ENCODE measurements at places on chromosomes 16 and 17. TPM values are rescaled to one million over a fixed set of nuclear protein-coding genes. Genes with fewer than 3 reads are reported as not detected.

The RIPOR1 gene
- total RNA-seq = 14.3 TPM

The SP2 gene
- total RNA-seq = 12.7 TPM

DNA sequence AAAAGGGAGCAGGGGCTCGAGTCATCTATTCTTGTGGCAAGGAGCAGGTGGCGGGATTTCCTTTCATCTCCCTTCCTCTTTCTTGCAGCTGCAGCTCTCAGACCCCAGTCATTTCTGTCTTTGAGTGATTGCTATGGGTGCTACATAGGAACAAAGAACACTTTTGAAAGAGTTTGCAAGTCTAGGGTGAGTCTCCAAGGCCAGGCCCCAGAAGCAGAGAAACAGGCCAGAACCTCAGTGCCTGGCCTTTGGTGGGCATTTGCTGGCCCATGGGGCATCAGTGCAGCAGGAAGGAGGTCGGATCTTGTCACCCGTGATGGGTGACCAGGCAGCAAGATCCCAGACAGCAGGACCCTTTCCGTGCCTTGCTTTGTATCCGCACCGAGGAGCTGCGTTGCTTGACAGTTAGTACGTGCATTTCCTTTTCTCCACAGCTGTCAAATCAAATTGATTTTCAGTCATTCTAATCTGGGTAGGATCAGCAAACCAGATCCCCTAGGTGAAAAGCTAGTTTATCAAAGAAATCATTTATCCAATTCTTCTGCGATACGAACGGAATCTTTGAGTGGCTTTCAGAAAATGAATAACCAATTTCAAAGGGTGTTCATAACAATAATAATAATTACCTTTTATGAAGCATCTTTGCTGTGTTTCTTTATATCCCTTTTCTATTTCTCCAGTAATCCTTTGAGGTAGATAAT, 244.6 kb upstream of the MAF start:
- ATAC-seq = no peak

DNA sequence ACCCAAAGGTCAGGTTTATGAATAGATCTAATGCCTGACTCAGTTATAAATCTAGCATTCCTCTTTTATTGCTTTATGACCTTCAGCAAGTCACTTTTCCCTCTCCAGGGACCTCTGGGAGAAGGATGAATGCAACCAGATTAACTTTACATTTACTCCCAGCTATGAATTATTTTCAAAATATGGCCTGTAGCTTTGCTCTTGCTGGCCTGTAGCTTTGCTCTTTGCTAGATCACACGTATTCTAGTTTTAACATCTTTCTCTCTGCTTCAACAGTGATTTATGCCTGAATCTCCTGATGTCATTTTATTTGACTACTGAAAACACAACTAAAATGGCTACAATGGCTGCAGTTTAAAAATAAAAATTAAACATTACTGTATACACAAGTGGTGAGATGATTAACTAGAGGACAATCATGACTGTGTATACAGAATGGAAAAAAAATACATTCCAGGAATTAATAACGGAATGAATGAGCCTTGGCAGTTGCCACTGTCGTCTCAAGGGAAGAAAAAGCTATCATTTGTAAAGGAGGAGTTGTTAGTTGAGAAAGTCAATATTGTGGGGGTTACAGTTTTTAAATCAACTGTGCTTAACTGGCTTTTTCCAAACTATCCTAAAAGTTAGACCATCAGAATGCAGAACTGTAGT, 434.5 kb upstream of the GOT2 start:
- ATAC-seq = no peak

- ATAC-seq = no peak
These were observed 3.1 kb downstream of the BANP start for GRCh38 chr16:87954361-87954760.

DNA sequence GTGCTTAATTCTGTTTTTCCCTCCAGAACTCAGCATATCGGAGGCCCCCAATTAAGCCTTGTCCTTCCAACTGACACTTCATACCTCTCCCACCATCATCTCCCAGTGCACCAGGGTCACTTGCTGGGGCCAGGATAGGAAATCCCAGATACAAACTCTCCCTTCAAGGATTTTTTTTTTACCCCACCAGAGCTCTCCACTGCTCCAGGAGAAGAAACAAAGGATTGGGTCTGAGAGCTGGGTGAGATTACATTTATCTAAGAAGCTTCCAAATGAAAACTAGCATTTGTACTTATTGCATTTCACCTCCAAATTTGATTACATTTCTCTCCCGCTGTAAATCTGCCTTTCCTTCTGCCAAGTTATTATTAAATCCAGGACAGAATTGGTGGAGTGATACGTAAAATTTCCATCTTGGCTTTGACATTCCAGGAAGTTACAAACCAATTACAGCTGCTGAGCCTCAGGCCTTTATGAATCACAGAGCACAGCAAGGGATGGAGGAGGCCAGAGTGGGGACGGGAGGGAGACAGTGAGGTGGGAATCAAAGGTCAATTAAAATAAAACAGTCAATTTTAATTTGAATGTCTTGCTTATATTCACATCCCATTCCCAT, 123.5 kb downstream of the USP31 start:
- no peak for ATAC-seq

DNA sequence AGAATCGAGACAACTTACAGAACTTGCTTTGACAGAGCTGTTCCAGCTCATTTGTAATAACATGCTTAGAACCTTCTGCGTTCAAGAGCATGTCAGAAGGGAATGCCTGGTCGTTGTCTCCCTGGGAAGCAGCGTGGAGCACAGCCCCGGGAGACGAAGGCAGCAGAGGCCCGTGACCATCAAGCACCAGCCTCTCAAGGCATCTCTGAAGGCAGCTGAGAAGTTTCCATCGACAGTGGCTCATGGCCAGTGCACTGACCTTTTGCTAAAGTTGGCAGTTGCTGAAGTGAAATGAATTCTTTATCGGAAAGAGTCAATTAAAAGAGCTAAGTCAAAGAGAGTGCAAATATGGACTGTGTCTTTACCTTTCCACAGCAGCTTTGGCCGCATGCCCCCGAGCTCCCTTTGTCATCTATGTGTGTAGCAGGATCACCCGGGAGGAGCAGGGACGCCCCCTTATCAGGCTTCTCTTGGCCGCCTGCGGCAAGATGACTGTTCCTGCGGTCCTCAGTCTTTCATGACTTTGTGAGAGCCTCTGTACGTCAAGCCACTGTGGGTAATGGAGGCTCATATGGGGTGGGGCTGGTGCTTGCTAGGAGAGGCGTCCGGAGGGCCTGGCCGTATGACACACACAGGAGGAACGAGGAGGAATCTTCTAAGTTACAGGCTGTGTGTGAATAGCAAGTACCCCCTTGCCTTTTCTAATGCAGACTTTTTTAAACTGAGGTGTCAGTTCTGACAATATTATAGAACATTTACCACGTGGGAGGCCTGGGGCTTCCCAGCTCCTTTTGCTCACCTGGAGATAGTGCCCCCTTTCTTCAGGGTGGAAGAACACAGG, 54.2 kb downstream of the LDHD start:
- ATAC-seq = peak; percentile 54

GRCh38 chr16:2785101-2785991, 2.0 kb downstream of the PRSS33 start:
- peak; percentile 17 for ATAC-seq

DNA sequence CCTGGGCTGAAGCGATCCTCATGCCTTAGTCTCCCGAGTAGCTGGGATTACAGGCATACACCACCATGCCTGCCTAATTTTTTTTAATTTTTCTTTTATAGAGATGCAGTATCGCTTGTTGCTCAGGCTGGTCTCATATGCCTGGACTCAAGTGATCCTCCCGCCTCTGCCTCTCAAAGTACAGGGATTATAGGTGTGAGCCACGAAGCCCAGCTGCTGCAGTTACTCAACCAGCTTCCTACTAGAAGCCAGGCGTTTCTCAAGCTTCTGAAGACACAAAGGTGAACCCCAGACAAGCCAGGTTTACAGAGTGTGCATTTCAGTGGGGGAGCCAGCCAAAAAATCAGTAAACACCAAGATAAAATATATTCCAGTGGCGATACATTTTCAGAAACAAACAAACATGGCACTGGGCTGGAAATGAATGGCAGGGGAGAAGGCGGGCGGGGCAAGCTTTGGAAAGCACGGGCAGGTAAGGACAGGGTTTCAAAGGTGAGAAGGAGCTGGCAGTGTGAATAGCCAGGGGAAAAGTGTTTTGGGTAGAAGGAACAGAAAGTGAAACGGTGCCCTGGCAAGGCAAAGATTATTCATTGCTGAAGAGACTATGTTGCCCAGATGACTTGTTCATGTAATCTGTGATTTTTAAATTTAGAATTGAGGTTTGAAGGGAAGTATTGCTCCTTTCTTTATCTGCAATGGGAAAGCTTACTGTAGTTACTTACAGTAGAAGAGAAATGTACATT, 471.1 kb downstream of the WWOX start:
- peak; percentile 26 for ATAC-seq

Data from esophagus mucosa (tissue), 1 donor.